ENCODE measurements at places on chromosomes 6 and 20.

- DNase-seq, result no peak
Measured at GRCh38 chr20:32183947-32184635, 23.5 kb downstream of the PLAGL2 start.

DNA sequence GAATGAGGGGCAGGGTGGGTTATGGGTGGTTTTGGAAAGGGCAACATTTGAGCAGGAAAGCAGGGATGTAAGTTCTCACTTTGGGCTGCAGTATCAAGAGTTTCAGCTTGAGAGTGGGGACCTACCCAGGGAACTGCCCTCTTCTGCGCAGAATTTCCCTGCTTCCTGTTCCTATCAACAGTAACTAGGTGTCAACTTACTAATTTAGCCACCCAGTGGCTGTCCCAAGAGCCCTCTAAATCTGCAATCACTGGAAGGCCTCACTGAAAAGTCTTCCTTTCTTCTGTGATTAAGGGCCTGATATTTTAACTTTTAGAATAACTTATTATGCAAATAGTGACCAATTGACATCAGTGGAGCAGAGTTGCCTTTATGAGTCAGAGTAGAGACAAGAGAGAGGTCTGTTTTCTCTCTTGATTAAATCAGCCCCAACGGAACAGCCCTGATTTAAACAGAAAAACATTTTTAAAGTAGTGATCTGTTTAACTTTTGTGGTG is 118.2 kb upstream of the RIPOR2 start:
- DNase-seq, result peak; percentile 77

DNA sequence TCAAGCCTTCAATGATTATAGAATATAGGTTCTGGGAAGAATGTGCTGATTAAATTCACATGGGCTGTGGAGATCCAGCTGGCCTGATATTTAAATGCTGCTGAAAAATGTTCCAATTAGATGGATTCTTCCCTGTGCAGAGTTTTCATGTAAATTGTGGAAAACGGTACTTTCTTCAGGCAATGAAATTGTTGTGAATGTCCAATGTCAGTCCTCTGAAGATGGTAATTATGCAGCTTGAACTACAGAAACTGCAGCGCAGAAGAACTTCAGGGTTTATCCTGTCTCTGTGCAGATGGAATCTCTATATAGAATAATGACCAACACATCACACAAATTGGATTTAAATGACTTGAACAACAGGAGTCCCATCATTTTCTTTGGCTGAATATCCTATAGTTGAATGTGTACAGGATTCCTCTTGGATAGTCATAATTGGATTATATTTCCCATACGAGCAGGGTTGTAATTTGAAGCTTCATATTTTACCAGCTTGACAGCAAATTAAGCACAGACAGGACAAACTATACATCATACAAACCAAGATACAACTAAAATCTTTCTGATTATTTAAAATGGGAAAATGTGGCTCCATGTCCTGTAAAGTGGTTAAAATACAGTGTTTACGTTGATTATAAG is 82.3 kb downstream of the CAP2 start:
- DNase-seq, result no peak

- DNase-seq, result no peak
Measured at GRCh38 chr20:36967636-36968035, 16.1 kb upstream of the SAMHD1 start.

DNA sequence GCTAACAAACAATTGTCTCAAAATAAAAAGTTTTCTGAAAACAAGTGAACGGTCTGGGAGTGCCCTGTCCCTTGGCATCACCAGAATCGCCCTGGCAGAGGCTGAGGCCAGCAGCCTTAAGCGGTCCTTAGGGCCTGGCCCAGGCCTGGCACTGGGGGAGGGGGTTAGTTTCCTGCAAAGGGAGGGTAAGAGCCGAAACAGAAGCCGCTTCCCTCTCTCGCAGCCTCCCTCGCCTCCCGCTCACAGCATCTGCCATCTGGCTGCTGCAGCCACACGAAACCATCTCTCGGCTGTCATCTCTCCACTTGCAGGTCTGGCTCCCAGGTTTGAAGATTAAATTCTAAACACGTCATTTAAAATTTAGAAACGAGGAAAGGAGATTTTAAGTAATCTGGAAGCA is 31.5 kb downstream of the PMEPA1 start:
- DNase-seq, result no peak

DNA sequence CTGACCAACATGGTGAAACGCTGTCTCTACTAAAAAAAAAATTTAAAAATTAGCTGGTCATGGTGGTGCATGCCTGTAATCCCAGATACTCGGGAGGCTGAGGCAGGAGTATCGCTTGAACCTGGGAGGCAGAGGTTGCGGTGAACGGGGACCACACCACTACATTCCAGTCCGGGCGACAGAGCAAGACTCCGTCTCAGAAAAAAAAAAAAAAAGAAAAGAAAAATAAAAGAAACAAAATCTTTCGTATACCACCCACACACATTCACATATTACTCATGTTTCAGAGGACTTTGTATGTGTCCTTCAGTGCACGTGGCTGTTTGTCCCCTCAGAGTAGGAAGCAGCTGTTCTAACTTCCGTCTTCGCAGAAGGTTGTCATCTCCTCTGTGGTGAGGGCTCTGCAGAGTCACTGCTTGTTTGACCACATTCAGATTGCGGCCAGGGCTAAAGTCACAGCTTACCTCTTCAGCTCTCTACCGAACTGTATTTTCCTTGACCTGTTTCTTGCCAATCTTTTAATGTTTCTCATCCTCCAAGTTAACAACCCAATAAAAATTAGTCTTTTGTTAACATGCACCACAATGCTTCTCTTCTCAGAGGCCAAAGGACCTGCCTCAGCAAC is 36.6 kb upstream of the HIVEP1 start:
- no peak for DNase-seq

- DNase-seq, result no peak
Measured at GRCh38 chr6:128007658-128008057, 106.8 kb upstream of the THEMIS start.

GRCh38 chr20:48236000-48236970 is 451.0 kb upstream of the SULF2 start:
- no peak for DNase-seq

GRCh38 chr20:11156922-11157321 is 483.1 kb upstream of the JAG1 start:
- no peak for DNase-seq

DNA sequence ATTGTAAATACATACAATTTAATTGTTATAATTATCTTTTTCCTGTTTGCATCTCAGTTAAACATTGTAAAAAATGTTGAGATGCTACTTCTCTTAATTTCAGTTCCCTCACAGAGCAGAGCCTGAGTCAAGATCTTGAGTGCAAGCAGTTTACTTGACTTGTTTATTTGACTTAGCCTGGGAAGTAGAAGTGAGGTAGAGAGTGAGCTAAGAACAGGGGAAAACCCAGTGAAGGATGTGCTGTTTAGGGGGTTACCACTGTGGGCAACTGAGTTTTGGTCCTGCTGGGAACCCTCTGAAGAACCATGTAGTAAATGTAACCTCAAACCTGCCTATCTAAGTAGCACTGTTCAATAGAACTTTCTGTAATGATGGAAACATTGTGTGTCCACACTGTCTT is 495.2 kb upstream of the FLRT3 start:
- no peak for DNase-seq

- DNase-seq, result no peak
Measured at GRCh38 chr6:11771473-11772048, 7.0 kb downstream of the ADTRP start.

- DNase-seq, result peak; percentile 85
Measured at GRCh38 chr6:142014515-142014914, 118.2 kb upstream of the GJE1 start.

GRCh38 chr6:131262060-131262459 is 126.8 kb downstream of the AKAP7 start:
- no peak for DNase-seq

GRCh38 chr20:56345911-56346310 is 12.9 kb upstream of the FAM210B start:
- DNase-seq, result no peak

DNA sequence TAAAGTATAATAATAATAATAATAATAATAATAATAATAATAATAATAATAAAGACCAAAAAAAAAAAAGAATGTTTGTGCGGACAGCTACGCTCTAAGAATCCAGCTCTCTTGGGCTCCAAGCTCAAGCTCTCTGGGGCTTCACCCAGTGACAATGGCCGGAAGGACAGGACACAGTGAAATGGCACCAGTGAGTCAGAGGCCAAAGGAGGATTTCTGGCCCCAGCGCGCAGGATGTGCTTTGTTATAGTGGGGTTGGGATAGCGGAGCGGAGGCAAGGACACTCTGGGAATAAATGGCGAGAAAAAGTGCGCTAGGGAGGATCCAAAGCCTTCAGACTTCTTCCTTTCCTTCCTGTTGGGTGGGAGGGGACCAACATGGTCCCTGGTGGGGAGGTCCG is 38.2 kb downstream of the HLA-A start:
- DNase-seq, result no peak

- DNase-seq, result no peak
Measured at GRCh38 chr20:33139467-33139866, 28.5 kb upstream of the BPIFA2 start.

GRCh38 chr6:21886542-21887151 is 293.1 kb downstream of the SOX4 start:
- no peak for DNase-seq

- no peak for DNase-seq
Measured at GRCh38 chr6:6984585-6985366, 123.0 kb upstream of the RREB1 start.

DNA sequence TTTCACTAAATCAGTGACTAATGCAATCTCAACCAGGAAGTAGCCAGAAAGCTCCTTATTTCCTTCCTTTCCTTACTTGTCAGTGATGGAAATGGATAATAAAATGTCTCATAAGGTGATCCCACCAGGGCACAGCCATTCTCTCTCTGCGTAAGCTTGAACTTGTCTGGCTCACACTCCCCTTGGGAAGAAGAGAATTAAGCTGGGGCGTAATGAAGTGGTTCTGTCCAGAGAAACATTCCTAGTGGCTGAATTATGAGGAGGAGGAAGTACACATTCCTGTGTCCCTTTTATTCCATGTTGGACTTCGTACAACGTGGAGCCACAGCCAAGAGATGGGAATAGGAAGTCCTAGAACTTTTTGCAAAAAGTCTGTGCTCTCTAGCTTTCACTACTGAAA is 93.7 kb downstream of the MTHFD1L start:
- DNase-seq, result no peak

GRCh38 chr6:65231616-65232015 is 475.4 kb downstream of the EYS start:
- no peak for DNase-seq

GRCh38 chr6:11343963-11344723 is 111.7 kb upstream of the NEDD9 start:
- no peak for DNase-seq

Data from fibroblast of skin of left quadriceps (primary cell).